Stimulated activated CD8-positive, alpha-beta memory T cell treated with anti-CD3 and anti-CD28 coated beads, Interleukin-7, amount 100 ng/mL, for 4 hours (primary cell): ENCODE measurements at places on chromosomes 12 and 14.

- DNase-seq, result no peak
Measured at GRCh38 chr14:58292187-58292586, 6.2 kb upstream of the ARID4A start.

DNA sequence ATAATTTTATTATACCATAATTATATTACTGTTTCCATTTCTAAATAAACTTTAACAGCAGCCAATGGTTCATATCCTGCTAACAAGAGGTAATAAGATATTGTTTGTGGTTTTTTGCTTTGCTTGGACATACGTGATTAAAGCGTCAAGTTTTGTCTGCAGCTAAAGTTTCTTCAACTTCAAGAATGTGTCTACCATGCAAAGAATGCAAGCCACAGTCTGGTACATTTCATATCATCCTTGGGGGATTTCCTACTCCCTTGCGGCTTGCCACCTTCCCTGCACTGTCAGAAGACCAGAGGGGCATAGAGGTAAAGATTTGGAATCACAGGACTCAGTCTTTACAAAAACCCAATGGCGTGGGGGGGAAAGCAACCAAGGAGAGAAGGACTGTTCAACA is 125.2 kb downstream of the MED13L start:
- DNase-seq, result no peak

DNA sequence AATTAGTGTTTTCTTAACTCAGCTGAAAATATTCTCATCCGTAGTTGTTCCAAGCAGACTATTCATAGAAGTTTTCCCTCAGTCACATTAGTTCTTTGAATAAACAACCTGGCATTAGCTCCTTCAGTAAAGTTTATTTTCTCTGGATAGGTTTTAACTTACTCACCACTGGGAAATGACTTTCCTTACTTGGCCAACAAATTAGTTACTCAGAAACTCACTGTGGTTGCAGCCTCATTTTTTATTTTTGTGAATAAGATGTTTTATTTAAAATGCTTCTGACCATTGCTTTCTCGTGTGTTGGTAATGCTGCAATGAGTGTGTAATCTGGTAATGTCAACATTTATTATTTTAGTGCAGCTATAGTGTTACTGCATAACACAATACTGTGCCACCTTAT is 74.9 kb downstream of the NOVA1 start:
- DNase-seq, result no peak

GRCh38 chr12:8014836-8015235 is 17.7 kb upstream of the FOXJ2 start:
- no peak for DNase-seq

GRCh38 chr14:90321891-90322290 is 9.8 kb downstream of the NRDE2 start:
- no peak for DNase-seq

- DNase-seq, result no peak
Measured at GRCh38 chr12:64085154-64085553, 136.9 kb downstream of the KICS2 start.

DNA sequence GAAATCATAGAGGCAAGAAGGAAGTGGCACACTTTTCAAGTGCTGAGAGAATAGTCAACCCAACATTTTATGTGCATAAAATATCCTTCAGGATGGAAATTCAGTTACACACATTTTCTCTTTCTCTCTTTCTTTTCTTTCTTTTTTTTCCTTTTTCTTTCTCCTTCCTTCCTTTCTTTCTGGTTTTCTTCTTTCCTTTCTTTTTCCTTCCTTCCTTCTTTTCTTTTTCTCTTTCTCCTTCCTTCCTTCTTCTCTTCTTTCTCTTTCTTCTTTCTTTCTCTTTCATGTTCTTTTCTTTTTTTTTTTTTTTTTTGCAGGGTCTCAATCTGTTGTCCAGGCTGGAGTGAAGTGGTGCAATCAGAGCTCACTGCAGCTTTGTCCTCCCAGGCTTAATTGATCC is 38.7 kb upstream of the OR5AU1 start:
- no peak for DNase-seq

DNA sequence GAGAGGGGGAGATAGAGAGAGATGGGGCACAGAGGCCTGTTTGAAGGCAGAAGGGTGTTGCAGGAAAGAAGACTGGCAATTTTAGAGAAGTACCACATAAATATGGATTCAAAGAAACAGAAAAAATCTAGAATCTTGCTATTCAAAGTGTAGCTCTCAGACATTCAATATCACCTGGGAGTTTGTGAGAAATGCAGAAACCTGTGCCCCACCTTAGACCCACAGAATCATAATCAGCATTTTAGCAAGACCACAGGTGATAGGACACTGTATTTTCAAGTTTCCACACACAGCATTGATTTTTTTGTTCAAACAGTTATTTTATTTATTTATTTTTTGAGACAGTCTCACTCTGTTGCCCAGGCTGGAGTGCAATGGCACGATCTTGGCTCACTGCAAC is 3.3 kb downstream of the NEDD8 start:
- DNase-seq, result no peak

DNA sequence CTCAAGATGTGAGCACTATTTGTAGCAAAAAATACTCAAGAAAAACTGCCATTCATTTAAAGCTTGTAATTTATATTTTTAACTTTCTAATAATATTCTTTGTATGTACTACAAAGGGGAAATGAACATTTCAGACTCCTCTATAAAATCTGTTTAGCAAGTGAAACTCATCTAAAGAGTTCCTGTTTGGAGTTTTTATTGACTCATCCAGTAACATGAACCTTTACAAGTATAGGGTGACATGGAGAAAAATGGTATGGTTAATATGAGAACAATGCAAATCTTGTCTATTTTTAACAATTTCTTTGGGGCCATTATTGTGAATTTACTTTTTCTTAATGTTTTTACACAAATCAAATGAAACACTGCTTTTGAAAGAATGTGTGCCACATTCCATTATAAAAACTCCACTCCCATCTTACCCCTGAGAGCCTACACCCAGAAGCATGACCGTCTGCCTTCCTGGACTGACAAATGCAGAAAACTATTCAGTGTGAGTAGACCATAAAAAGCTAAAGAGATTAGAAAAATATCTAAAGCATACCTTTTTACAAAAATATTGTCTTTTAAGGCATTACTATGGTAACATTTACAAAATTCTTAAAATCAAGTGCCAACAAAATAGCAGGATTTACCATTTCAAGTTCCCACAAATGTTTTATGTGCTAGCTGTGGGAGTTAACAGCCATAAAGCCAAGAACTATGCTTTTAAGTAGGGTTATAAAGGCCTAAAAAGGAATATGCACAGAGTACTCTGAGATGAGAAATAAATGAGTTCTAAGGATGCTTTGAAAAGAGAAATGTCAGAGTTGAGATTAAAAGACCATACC is 144.0 kb downstream of the ADAMTS20 start:
- DNase-seq, result no peak

DNA sequence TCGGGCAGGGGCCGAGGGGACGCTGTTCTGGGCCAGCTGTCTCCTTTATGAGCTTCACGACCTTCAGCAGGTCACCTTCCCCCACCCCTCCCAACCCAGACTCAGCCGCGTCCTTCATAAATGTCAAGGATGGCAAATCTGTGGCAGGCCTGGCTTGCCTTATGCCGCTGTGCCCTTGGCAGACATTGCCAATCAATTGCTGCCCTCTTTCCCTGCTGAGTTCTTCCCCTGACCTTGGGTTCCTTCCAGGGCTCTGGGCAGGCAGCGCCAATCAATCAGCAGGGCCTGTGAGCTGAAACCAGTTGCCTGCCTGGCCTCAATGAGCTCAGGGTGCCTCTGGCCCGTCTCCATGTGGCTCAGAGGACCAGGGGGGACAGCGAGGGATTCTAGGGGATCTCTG is 7.7 kb downstream of the FAM222A start:
- DNase-seq, result no peak

- no peak for DNase-seq
Measured at GRCh38 chr12:95096852-95097251, 23.4 kb upstream of the NR2C1 start.
